NT2/D1 (cell line): ENCODE measurements at places on chromosomes 4 and X.
A peak's percentile ranks its signal among the peaks of the same experiment; 100 is the strongest.

DNA sequence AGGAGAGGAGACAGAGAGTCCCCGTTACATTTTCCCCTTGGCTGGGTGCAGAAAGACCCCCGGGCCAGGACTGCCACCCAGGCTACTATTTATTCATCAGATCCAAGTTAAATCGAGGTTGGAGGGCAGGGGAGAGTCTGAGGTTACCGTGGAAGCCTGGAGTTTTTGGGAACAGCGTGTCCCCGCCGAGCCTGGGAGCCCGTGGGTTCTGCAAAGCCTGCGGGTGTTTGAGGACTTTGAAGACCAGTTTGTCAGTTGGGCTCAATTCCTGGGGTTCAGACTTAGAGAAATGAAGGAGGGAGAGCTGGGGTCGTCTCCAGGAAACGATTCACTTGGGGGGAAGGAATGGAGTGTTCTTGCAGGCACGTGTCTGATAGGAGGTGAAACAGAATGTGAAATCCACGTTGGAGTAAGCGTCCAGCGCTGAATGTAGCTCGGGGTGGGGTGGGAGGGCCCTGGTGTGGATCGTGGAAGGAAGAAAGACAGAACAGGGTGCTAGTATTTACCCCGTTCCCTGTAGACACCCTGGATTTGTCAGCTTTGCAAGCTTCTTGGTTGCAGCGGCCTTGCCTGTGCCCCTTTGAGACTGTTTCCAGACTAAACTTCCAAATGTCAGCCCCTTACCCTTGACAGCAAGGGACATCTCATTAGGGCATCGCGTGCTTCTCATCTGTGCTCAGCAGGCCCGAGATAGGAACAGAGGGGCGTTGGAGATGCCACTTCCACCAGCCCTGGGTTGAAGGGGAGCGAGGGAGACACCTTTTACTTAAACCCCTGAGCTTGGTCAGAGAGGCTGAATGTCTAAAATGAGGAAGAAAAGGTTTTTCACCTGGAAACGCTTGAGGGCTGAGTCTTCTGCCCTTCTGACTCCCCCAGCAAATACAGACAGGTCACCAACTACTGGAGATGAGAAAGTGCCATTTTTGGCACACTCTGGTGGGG, 2.7 kb downstream of the SHOX start:
- no peak for DNase-seq

DNA sequence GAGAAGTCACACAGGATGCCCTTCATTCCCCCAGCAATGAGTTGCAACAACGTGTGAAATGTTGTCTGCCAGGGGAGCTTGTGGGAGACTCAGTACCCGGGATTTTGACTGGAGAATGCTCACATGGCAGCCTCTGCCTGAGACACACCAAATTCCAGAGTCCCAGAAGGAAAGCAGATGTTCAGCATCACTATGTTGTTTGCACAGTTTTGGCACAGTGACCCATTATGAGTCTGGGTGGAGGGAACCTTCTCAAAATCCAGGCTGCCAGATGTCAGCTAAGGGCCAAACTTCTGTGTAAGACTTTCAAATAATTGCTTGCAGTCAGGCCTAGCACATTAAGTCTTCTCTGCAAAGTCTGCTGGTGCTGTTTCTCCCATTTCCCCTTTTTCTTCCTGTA, 1029.7 kb upstream of the TENM3 start:
- no peak for DNase-seq

DNA sequence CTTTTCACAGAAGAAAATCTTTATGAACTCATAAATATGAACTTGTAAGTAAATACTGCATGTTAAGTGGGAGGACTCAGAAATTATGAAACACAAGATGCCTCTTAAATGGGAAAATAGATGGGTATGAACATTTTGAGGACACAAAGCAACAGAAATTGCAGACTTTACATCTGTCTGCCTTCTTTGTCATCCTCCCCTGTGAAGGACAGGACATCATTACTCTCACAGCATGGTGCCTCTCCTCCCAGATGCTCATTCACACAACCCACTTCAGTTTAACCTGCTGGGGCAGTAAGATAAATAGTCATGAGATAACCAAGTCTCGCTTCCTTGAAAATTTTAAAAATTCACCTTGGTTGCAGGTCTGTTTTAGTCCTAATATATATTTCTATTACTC, 144.5 kb downstream of the APBB2 start:
- DNase-seq, result peak; percentile 42

- DNase-seq, result no peak
Observed at GRCh38 chr4:17636341-17636695, 21.9 kb downstream of the MED28 start.

- no peak for DNase-seq
Observed at GRCh38 chrX:85543866-85544265, 164.4 kb upstream of the POF1B start.

GRCh38 chr4:190121759-190122158, 51.8 kb upstream of the DUX4 start:
- DNase-seq, result no peak

- DNase-seq, result peak; percentile 48
Observed at GRCh38 chr4:74228691-74229640, 71.0 kb downstream of the MTHFD2L start.

- DNase-seq, result no peak
Observed at GRCh38 chr4:170425040-170425439, 335.3 kb upstream of the AADAT start.

- DNase-seq, result no peak
Observed at GRCh38 chr4:76750716-76751115, 147.2 kb downstream of the SOWAHB start.

DNA sequence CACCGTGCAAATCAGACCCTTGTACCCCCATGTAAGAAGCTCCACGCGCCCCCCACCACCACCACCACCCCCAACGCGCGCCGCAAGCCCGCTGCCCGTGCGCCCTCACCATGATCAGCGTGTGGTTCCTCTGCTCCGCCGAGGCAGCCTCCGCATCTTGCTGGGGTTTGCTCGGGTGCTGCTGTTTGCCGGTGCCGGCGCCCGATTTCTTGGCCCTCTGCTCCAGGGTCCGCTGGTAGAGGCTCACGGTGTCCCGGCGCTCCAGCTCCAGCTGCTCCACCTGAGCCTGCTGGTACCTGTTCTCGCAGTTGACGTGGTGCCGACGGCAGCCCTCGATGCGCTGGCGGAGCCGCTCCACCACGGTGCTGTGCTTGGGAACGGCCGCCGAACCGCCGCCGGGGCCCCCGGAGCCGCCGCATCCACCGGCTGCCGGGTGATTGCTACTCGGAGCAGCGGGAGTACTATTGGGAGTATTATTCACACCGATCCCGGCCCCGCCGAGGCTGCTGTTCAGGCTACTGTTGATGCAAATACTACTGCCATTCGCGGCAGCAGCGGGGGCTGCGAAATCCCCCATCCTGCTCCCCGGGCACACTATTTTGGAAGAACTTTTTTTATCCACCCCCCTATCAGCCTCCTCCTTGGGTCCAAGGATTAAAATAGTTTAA, 1.1 kb downstream of the MAML3 start:
- no peak for DNase-seq

- DNase-seq, result no peak
Observed at GRCh38 chrX:136347706-136348105, 46.9 kb downstream of the ADGRG4 start.

DNA sequence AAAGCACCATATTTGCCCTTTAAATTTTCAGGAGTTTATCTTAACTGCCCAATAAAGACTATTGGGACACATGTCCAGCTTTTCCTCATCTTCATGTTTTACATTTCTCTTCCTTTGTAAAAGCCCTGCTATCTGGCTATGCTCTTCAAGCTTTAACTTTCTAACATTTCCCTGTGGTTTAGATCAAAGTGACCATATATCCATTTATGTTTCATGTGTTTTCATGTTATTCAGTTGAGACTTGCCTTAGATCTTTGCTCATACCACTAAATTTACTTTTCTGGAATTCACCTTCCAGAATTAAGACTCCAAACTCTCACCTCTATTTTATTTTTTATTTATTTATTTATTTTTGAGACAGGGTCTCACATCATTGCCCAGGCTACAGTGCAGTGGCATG, 78.5 kb downstream of the EFHC2 start:
- no peak for DNase-seq

- DNase-seq, result no peak
Observed at GRCh38 chrX:22739276-22739675, 260.5 kb upstream of the DDX53 start.

DNA sequence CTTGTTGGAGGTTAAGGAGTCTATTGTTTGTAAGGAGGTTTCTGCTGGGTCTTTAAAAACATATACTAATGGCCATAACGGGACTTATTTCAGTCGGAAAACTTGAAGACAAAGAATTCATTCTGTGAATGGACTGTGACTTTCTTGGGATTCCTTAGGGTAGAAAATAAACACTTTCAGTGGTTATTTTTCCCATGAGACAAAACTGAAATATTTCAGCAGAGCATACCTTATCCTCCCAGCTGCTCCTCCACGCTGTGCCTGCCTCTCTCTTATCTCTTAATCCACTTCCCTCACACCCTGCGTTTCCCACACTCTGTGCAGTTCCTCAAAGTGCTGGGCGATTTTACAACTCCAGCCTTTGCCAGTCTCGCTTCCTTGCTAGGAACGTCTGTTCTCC, 47.1 kb upstream of the SORBS2 start:
- DNase-seq, result no peak

GRCh38 chr4:124936427-124936826, 223.9 kb upstream of the ANKRD50 start:
- DNase-seq, result no peak

DNA sequence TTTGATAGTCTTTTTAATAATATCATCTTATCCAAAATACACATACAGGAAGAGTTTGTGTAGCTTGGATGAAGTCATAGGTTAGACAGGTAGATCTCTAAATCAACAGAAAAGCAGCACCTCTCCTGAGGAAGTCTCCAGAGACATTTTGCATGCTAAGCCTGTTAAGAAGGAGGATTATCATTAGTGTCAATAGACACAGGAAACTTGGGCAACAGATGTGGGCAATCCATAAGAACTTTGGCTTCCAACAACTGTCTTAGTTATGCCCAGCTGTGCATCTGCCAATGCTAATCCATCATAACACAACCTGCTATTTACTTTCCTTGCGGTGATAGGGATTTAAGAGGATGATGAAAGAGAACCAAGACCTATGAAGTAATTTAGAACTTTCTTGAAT, 1052.6 kb downstream of the RPA4 start:
- DNase-seq, result no peak

- DNase-seq, result no peak
Observed at GRCh38 chrX:70497026-70497425, 52.4 kb downstream of the DLG3 start.

- DNase-seq, result no peak
Observed at GRCh38 chr4:113872426-113873260, 106.8 kb downstream of the ARSJ start.

- no peak for DNase-seq
Observed at GRCh38 chr4:77922158-77923094, 59.8 kb downstream of the MRPL1 start.

DNA sequence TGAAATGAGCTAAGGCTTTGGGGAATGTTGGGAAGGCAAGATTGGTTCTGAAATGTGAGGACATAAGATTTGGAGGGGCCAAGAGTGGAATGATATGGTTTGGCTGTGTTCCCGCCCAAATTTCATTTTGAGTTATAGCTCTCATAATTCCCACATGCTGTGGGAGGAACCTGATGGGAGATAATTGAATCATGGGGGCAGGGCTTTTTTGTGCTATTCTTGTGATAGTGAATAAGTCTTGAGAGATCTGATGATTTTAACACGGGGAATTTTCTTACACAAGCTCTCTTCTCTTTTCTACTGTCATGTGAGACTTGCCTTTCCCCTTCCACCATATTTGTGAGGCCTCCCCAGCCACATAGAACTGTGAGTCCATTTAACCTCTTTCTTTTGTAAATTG, 157.6 kb upstream of the C1QTNF7 start:
- DNase-seq, result no peak

DNA sequence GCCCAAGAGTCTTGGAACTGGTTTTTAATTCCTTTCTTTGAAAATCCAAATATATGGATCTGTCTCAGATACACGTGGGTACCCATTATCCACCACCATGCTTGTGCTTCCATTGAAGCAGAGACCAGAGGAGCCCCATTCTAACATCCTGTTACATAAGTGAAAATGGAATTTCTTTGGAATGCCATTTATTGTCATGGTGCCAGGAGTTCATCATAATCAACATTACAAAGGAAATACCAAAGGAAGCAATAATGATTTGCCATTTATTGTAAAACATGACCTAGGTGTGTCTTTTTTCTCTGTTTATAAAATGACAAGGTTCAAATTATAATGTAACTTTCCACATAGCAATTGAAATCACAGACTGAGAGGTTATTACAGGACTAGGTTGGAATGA, 61.7 kb downstream of the PALLD start:
- no peak for DNase-seq

DNA sequence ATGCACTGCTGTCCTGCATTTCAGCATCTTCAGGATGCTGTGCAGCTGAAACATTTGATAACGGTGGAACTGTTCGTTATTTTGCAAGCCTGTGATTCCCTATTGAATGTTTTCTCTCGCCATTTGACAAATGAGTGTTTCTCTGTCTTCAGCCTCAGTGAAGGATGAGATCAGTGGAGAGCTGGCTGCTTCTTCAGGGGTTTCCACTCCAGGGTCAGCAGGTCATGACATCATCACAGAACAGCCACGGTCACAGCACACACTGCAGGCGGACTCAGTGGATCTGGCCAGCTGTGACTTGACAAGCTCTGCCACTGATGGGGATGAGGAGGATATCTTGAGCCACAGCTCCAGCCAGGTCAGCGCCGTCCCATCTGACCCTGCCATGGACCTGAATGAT, 52.6 kb downstream of the HTT start:
- DNase-seq, result no peak

DNA sequence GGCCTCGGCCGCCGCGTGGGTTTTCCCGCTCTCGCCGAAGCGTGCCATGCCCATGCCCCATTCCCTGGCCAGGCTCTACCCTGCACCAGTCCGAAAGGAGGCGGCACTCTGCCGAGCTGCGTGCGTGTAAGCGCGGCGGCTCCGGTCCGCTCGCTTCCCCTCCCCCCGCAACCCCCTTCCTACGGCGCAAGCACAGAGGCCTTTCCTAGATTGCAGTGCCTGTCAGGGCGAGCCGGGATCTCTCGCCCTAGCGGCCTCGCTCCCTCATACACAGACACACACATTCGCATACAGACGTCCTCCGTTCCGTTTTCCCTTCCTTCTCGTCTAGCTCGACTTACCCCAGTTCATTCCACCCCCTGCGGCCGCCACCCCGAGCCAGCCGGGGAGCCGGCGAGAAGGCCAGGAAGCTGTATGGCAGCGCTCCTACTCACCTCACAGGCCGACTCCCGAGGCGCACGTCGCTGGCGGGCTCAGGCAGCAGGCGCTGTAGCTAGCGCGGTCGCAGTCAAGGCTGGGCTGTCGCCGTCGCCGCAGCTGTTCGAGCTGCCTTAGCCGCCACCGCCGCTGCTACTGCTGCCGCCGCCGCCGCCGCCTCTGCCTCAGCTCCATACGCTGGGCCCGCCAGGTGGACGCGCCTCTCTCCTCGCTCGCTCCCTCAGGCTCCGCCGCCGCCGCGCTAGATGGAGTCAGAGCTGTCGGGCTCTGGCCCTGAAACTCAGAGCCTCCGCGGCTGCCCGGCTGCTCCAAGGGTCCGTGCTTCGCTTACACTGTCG, 615 bp downstream of the NEXMIF start:
- DNase-seq, result peak; percentile 40
